Stimulated activated CD4-positive, alpha-beta T cell treated with anti-CD3 and anti-CD28 coated beads, TNF-alpha, amount 100 ng/mL, for 1 hour (primary cell): ENCODE measurements at places on chromosomes 7 and 10.

- no peak for DNase-seq
Observed at GRCh38 chr10:15163253-15163828, 5.2 kb downstream of the NMT2 start.

DNA sequence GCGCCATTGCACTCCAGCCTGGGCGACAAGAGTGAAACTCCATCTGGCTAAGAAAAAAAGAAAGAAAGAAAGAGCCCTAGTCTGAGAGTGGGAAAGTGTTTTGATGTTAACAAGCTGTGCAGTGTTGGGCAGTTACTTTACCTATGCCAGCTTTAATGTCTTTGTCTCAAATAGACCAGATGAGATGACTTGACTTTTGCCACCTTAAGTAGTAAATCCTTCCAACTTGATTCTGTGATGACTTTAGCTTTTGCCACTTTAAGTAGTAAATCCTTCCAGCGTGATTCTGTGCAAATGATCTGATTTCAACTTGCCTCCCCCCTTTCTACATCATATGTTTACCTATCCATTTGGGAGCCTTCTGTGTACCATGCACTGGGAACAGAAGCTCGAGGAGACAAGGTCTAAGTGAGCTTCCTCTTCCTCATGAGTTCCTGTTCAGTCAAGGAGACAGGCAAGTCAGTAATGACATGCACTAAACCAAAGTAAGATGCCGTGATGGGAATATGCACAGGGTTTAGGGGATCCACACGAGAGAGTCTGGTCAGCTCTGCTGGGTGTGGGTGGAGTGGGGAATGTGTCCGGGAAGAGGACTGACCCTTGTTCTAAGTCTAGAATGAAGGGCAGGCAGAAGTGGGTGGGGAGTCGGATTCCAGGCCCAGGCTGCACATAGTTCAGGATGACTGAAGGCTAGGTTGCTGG, 17.2 kb downstream of the INPP5F start:
- DNase-seq, result no peak

DNA sequence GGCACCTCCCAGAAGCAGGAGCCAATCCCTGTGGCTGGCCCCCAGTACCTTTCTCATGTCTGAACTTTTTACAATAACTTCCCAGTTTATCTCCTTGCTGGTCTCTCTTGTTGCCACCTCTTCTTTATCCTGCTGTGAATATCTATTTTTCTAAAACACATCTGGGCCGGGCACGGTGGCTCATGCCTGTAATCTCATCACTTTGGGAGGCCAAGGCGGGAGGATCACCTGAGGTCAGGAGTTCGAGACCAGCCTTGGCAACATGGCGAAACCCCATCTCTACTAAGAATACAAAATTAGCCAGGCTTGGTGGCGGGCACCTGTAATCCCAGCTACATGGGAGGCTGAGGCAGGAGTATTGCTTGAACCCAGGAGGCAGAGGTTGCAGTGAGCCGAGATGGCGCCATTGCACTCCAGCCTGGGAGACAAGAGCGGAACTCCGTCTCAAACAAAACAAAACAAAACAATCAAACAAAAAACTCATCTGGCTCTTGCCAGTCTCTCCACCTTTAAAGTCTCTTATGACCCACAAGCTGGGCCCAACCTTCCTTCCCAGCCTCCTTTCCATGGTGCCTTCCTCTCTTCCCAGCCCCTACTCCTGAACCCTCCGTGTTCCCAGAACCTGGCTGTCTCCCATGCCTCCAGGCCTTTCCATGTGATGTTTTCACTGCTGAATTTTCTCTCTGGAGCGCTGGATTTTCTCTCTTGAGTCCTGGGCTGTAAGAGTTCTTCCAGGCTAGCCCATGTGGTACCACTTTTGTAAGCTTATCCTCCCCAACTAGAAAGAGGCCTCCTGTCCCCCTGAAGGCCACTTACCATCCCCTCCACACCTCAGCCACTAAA, 51.3 kb downstream of the HIP1 start:
- no peak for DNase-seq

GRCh38 chr7:45889367-45890067, 1.2 kb downstream of the IGFBP1 start:
- no peak for DNase-seq
